Left ventricle myocardium superior (tissue), 1 donor: ENCODE measurements at places on chromosomes 13 and 19. TPM values are rescaled to one million over a fixed set of nuclear protein-coding genes. Genes with fewer than 3 reads are reported as not detected.

The CACNG8 gene
- total RNA-seq = 0.02 TPM

The HIF3A gene
- total RNA-seq = 81.4 TPM

The ZNF560 gene
- not detected for total RNA-seq

The CHERP gene
- total RNA-seq = 19.1 TPM

The HSH2D gene
- 0.37 TPM for total RNA-seq

The CDX2 gene
- not detected for total RNA-seq

The GRIK5 gene
- 5.4 TPM for total RNA-seq

The PRTN3 gene
- not detected for total RNA-seq

The SELENOV gene
- total RNA-seq = not detected

The ATP4A gene
- not detected for total RNA-seq

The TEX29 gene
- 0.32 TPM for total RNA-seq

The IGFLR1 gene
- 3.2 TPM for total RNA-seq

The TEKTIP1 gene
- total RNA-seq = 0.40 TPM

The ZIM2 gene
- not detected for total RNA-seq

The UBE2L5 gene
- not detected for total RNA-seq
